Smooth muscle cell of the brain vasculature (primary cell): ENCODE measurements at places on chromosomes 6 and 20.
A peak's percentile ranks its signal among the peaks of the same experiment; 100 is the strongest.

GRCh38 chr6:15827496-15828255 is 164.8 kb upstream of the DTNBP1 start:
- DNase-seq, result no peak

- DNase-seq, result no peak
Observed at GRCh38 chr6:41347378-41348050, 12.1 kb downstream of the NCR2 start.

- peak; percentile 65 for DNase-seq
Observed at GRCh38 chr20:57212534-57213276, 53.7 kb downstream of the BMP7 start.

DNA sequence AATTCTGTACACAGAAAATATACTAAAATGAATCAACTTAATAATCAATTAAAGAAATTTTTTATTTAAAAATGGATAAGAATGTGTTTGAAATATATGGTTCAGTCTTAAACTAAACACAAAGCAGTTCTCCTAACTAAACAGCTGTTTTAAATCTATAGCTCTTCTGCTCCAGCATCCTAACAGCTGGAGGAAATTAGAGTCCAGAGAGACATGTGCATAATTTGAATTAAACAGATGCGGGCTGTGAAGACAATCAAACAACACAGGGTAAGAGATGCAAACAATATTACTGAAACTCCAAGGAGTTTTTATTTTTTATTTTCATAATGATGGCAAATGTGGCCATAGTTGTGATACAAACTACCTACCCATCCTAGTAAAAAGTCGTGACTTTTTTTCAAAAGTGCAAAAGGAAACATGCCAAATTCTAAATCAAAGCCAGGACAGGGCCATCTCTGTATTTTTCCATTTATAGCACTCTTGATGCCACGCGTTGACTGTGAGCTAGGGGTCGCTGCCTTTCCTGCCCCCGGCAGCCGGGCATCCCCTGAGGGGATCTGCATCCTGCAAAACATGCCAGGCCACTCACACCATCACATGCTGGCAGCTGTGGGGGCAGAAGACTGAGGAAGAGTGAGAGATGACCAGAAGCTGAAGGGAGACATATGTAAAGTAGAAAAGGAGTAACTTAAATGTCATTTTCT is 310.6 kb downstream of the PRKN start:
- no peak for DNase-seq

DNA sequence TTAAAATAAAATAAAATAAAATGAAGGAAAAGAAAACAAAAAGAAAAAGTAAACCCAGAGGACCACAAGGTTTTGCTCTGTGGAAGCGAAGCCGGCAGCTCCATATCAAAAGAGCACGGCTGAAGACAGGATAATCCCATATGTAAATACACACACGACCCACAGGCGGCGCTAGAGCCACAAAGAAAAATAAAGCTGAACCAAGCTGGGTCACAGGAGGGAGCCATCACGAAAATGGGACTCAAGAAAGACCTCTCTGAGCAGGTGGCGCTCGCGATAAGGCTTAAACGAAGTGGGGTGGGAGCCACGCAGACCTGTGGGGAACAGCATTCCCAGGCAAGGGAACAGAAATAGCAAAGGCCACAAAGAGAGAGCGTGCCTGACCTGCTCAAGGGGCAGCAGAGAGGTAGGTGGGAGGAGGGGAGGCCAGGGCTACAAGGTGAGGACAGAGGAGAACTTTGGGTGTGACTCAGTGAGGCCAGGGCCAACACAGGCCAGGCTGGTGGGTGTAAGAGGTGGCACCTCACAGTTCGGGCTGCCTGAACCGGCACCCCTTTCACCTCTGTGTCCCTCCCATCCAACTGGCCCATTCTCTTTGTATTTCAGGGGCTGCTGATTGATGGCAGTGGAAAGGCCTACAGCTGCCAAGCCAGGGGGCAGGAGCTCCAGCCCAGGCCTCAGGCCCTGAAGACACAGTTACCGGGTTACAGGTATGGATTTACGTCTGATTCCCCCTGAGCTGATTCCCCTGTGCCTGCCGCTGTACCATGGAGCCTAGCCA is 26.0 kb downstream of the PTGIS start:
- DNase-seq, result peak; percentile 46

GRCh38 chr6:157298216-157298724 is 25.0 kb downstream of the TMEM242 start:
- DNase-seq, result no peak

DNA sequence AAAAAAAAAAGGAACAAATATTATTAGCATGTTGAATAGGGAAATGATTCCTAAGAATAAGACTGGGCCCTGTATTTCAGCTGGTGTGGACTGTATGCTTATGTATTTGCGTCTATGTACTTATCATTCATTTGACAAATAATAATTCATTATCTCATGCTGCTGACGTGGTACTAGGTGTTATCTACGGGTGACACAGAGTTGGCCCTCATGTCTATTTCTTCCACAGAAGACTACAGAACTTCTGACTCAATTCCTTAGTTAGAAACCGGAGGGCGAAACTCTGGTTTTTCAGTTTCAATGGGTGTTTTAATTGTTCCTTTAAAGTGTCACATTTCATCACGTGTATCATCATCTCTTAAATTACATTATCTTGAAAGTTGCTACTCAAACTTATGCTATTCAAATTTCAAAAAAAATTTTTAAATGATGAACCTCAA is 305.9 kb downstream of the CLIC5 start:
- no peak for DNase-seq

DNA sequence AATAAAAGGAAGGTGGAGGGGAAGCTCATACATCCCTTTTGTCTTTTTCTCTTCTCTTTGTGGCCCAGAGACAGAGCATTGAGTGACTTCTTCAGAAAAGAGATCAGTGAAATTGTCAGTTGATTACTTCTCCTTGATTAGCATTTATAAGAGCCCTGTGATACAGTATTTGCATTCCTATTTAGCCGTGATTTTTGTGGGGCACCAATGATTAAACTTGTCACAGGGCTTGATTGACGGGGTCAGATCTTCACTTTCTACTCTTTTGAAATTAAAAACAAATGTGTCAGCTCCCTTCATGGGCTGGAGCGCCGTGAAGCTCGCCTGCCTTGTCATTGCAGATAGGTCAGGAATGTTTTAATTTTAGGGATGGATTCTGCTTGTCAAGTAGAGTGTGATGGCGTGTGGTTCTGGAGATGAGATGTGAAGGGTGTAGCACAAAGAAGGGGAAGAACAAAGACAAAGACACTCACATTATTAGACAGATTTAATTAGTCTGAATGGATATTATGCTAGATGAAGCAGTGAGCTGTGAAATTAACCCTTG is 166.8 kb downstream of the ZNF217 start:
- no peak for DNase-seq
